ENCODE measurements at places on chromosomes 1 and 21.

- no peak for DNase-seq
These were observed 46.5 kb upstream of the TLR5 start for GRCh38 chr1:223189525-223189902.

- no peak for DNase-seq
These were observed 21.4 kb downstream of the TSNAX start for GRCh38 chr1:231549733-231550447.

- no peak for DNase-seq
These were observed 12.4 kb downstream of the IER5 start for GRCh38 chr1:181100934-181101333.

- DNase-seq, result no peak
These were observed 92.3 kb upstream of the NBPF6 start for GRCh38 chr1:108357802-108358201.
